Inflammatory macrophage (primary cell): ENCODE measurements at places on chromosomes 6 and 20.

- DNase-seq, result no peak
These were observed 11.1 kb upstream of the VAPB start for GRCh38 chr20:58377766-58378401.

DNA sequence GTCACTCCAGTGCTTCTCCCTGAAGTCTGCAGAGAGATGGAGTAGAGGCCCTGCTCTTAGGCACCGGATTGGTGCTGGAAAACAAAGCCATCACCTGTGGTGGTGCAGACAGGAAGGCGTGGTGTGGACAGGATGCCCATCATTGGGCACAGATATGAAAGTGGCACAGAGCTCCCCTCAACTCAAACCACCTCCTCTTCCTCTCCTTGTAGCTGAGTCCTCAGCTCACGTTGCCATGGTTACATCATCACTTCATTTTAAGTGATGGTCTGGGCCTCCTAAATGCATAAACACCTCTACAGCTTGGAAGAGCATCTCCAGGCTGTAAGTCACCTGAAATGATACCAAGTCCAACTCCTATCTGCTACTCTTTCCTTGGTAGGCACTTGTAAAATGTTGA is 8.0 kb upstream of the RTF2 start:
- DNase-seq, result no peak

- DNase-seq, result no peak
These were observed 38.8 kb downstream of the WASF1 start for GRCh38 chr6:110140650-110141049.

DNA sequence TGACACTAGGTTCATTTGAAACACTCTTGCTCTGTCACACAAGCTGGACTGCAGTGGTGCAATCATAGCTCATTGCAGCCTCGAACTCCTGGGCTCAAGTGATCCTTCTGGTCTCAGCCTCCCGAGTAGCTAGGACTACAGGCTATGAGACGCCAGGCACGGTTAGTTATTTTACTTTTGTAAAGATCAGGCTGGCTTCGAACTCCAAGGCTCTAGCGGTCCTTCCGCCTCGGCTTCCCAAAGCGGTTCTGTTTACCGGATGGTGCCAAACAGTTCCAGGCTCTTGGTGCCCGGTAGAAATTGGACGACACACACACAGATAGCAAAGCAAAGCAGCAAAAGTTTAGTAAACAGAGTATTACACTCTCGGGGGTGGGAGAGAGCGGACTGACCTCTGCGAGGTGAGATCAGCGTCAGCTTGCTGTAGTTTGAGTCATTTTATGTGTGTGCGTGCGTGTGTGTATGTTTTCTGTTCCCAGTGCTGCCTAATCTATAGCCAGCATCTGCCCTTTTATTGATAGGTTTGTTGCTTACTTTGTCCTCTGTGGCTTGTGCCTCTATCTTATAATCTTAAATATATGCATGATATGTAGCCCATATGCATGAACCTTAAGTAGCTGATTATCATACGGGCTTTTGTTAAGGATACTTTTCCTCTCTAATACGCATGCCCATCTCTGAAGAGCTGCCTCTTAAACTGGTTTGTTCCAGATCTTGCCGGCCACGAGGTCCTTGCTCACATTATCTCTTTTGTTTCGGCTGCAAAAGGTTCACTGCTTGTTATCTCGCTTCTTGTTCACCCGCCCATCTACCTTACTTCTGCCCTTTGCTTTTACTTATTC is 75.2 kb downstream of the OR2B2 start:
- DNase-seq, result peak; percentile 72

DNA sequence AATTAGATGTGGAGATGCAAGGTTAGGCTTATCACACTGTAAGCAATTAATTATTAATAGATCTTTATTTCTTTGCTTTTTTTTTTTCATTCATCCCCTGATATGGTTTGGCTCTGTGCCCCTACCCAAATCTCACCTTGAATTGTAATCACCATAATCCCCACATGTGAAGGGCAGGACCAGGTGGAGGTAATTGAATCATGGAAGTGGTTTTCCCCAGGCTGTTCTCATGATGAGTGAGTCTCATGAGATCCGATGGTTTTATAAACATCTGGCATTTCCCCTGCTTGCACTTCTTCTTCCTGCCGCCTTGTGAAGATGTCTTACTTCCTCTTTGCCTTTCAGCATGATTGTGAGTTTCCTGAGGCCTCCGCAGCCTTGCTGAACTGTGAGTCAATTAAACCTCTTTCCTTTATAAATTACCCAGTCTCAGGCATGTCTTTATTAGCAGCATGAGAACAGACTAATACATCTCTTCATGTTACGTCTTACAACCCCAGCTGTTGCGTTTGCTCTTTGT is 333.8 kb downstream of the CDH26 start:
- DNase-seq, result peak; percentile 6

- no peak for DNase-seq
These were observed 26.5 kb upstream of the EMILIN3 start for GRCh38 chr20:41392871-41393704.

GRCh38 chr6:21648475-21649050 is 55.0 kb downstream of the SOX4 start:
- peak; percentile 42 for DNase-seq

- no peak for DNase-seq
These were observed 8.9 kb downstream of the NT5E start for GRCh38 chr6:85458782-85459181.

DNA sequence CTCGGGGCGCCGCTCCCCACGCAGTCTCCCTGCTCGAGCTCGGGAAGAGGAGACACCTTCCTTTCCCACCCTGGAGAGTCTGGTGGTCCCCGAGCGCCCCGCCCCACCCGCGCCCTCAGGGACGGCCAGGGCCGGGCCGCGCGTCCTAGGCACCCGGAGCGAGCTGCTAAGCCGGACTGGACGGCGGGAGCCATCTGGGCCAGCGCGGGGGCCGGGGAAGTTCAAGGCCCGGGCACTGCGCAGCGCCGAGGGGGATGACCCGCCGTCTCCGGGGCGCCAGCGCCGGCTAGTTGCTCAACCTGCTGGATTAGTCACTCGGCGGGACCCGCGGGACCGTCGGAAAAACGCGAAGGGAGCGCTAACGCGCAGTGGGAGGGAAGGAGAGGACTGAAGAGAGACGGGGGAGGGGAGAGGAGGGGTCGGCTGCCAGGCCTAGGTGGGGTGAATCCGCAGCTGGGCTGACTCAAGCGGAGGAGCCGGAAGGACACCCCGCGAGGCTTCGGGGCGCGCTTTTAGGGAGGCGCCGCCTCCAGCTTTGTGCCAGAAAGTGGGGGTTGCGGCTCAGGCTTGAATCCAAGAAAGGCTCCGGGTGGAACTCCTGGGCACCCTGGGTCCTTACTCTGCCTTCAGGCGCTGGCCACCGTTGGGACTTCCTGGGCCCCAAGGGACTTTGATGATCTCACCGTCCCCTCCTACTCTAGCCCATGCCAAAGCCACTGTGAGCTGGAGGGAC is 75.7 kb upstream of the FOXP4 start:
- DNase-seq, result peak; percentile 48
